Cortex of kidney (tissue), 1 donor: ENCODE measurements at places on chromosomes 12 and 14.

- no peak for DNase-seq
Observed at GRCh38 chr12:132597333-132598316, 12.8 kb downstream of the LRCOL1 start.

- no peak for DNase-seq
Observed at GRCh38 chr14:51776102-51776894, 84.1 kb upstream of the GNG2 start.

DNA sequence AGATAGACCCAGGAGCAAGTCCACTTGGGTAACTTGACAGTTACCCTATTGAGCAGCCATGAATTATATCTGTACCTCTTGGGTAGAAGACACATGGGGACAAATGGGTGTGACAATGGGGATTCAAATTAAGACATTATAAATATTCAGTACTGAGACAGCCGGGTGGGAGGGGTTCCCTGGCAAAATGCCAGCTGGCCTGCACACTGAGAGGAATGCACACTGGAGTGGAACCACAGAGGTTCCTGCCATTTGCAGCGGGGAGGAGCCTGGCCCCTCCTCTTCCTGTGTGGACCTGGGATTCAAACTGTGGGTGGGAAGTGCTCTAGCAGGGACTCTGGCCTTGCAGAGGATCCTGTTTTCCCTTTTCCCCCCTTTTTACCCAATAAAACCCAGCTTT lies 118.7 kb upstream of the CDKN3 start:
- DNase-seq, result no peak

- DNase-seq, result no peak
Observed at GRCh38 chr12:79301181-79301580, 389.6 kb downstream of the PAWR start.

GRCh38 chr14:105281371-105282097 lies 19.3 kb downstream of the BRF1 start:
- no peak for DNase-seq
